T-helper 9 cell (primary cell): ENCODE measurements at places on chromosomes 6 and 20.

DNA sequence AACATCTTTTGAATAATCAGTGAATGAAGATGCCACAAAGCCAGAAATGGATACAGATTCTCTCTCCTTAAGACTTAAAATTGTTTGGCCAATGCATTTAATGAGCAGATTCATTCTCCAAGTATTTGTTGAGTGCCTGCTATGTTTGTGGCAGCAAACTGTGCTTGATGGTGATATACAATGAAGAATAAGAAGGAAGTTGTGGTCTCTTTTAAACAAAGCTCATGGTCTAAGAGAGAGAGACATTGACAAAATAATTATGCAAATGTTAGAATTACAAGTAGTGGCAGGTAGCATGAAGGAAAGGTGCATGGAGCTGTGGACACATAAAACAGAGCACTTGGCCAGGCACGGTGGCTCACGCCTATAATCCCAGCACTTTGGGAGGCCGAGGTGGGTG is 28.3 kb downstream of the NFATC2 start:
- DNase-seq: no peak

DNA sequence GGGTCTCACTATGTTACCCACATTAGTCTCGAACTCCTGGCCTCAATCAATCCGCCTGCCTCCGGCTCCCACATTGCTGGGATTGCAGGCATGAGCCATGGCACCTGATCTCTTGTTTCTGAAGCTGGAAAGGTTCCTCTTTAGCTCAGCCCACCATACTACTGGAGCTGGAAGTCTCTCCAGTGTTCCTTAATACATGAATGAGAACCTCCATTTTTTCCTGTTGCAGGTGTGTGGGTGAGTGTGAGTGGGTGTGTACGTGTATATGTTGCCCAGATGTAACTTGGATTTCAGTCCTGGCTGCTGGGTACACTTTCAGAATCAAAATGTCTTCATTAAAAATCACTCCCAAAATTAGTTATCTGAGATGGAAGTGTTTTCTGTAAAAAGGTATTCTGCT is 11.1 kb downstream of the PNPLA1 start:
- DNase-seq: no peak

DNA sequence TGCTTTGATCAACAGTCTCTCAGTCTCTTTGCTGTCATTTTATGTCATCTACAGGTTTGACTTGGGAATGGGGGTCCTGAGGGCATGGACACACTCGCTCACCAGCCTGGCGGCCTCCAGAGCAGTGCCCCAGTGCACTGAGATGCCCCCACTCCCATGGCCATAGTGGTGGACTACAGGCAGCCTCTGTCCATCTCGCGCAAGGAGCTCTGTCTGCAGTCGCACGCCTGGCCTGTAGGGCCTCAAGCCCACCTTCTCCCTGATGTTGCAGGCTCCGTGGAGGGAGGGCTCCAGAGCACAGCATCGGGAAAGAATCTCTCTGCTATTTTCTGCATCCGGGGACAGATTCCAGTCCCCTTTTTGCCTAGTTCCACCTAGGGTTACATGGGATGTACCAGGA is 22.6 kb downstream of the DDO start:
- no peak for DNase-seq

- DNase-seq: no peak
Observed at GRCh38 chr20:48008850-48009515, 223.7 kb upstream of the SULF2 start.

DNA sequence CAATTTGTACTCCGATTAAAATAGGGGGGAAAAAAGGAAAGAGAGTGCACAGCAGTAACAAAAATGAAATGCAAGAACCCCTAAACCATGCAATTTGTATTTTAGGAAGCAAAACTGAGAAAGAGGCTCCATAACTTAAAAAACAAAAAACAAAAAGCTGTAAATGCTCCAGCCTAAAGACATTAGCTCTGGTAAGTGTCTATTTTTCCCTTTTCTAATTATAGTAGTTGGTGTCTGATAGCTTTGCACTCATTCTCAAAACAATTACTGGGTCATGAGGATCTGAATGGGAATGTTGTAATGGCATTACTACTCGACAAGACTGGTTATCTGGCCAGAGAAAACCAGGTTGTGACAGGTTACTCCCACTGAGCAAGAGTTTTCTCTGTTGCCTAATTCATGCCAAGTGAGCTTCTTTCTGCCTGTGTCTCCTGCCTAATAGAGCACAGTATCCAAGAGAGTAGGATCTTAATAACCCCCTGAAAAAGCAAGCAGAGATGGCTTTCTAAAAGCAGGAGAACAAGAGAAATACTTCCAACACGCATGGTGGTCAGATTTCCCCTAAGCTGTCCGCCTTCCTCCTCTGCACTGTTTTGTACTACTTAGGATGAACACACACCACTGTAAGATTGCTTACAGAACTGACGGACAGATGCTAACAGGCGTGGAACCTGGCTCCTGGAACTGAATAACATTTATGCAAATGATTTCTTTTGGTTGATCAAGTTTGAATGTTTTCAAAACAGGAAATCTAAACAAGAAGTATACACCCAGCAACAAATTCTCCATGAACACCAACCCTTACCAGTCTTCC is 86.4 kb downstream of the FKBP5 start:
- DNase-seq: no peak

DNA sequence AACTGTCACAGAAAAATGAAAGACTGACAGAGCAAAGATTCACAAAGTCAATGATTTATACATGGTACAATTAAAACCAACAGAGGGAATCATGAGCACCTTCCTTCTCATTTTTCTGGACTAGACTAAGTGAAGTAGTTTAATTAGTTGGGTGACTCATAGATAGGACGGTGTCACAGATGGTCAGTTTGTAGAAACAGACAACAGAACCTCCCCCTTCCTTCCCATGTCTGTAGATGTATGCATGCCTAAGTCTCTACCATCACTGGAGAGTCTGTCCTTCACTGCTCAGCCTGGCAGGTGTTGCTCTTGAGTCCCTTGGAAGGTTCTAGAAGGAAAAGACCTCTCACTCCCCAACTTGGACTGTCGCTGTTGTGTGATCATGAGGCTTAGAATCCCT is 75.4 kb upstream of the EEF1E1 start:
- no peak for DNase-seq

DNA sequence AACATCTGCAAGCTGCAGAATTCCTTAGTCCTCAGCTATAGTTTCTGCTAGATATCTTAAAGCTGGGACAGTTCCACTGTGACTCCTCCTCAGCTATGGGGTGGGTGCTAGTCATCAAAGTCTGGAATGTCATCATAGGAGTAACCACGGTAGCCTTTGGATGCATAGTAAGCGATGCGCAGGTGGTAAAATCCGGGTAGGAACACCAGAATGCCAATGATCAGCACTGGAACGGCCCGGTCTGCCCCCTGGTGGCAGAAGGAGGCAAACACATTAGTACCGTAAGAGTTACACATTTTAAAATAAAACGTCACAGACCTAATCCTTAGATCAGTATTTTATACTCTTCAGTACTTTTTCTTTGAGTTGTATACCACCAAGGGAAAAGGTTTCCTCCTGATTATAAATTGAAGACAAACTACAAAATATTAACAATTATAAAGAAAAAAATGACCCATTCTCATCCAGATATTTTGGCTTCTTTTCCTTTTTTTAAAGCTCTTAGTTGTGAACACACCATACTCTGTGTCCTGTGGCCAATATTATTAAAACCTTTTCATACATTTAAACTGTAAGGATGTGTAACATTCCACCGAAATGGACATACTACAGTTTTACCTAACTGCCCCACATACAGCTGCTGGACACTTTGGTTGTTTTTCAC is 18.9 kb downstream of the PCNA start:
- peak; percentile 78 for DNase-seq

DNA sequence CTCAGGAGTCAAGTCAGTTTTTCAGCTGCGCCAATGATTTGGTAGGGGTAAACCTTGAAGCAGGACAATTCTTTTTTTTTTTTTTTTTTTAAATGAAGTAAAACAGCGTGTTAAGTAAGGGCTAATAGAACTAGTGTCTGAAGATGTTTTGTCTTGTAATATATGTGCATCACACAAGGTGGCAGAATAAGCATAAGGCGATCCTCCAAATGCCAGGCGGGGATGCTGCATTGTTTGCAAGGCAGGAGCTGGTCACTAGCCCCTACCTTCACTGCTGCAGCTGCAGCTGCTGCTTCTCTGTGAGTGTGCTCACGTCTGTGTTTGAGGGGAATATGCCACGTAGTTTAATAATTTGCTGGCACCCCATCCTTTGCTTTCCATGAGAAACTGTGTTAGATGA is 272.7 kb upstream of the MAP3K7 start:
- DNase-seq: no peak

DNA sequence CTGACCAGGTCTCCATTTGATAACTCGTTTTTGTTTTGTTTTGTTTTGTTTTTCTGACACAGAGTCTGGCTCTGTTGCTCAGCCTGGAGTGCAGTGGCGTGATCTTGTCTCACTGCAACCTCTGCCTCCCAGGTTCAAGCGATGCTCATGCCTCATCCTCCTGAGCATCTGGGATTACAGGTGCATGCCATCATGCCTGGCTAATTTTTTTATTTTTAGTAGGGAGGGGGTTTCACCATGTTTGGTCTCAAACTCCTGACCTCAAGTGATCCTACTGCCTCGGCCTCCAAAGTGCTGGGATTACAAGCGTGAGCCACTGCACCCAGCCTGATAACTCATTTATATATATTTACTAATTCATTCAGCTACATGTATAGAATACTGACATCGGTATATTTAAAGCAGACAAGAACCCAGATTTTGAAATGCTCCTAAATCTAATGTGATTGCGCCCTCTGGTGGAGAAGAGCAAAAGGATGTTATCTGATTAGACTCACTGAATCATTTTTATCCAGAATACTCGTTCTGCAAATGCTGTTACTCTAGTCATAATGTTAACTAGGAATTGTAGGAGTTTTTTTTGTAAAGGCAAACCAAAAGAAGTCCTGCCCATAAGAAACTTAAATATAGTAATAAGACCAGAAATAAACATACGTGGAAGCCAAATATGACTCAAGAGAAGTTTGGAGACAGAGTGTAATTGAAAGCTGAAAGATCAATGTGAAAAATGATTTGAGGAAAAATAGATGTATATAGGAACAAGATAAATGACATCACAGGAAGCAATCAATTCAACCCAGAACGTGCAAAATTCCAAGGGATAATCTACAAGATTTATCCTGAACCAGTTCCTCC is 5.3 kb upstream of the COL12A1 start:
- peak; percentile 39 for DNase-seq

DNA sequence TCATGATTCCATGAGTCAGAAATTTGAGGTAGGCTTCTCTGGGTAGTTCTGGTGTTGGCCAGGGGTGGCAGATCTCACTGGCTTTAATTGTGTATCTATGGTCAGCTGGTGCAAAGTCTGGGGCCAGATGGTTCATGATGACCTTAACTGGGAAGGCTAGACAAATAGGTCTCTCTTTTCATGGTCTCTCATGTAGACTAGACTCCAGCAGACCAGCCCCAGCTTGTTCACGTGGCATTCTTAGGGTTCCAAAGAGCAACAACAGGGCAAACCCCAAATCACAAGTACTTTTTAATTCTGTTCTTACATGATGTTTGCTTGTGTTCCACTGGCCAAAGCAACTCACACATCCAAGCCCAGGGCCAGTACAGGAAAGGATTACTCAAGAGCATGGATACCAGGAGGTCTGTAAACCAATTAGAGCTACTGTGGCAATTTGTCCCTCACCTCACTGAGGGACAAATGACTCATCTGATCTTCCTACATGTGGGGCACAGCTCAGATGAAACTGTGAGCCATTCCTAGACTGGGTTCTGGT is 79.5 kb upstream of the PBOV1 start:
- DNase-seq: no peak

DNA sequence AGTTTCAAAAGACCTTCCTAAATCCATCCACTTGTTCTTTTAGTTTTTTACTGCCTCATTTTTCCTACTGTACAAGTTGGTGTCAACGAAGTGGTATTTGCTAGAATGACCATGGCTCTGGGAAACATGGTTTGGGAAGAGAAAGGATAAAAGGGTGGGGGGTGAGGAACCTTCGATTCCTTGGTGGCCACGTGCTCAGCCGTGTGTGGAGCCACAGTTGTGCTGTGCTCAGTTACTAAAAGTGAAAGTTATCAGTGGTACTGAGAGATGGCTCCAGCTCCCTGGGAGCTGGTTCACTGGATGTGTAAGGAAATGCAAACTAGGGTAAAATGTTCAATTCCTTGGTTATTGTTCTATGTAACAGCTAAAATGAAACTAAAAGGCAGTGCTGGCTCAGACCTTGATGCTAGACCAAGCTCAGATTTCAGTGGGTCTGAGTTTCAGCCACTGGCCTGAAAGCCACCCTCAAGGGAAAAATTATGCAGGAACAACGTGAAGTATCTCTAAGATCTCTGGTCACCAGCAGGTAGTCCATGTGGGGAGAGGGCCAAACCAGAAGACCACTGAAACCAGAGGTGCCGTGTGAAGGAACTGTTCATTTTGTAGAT is 7.4 kb upstream of the SLC22A2 start:
- DNase-seq: no peak

DNA sequence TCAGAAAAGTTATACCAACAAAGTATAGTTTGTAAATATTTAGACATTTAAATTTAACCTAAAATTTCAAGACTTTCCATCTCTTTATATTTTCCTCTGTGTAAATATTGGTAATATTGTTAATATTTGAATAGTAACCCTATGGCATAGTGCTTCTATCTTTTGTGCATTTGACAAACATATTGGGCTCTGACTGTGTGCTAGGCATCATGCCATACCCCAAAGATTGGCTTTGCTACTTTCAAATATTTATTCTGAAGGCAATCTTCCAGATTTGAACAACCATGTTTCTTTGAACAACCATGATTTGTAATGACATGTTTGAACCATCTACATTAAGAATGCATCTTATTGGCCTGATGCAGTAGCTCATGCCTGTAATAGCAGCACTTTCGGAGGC is 15.5 kb upstream of the PRDM1 start:
- DNase-seq: no peak

- DNase-seq: no peak
Observed at GRCh38 chr6:115133790-115134189, 791.0 kb upstream of the HS3ST5 start.
